Fibroblast of mammary gland (primary cell): ENCODE measurements at places on chromosomes 5 and 9.

- DNase-seq = no peak
Measured at GRCh38 chr5:156379206-156379605, 52.2 kb downstream of the SGCD start.

DNA sequence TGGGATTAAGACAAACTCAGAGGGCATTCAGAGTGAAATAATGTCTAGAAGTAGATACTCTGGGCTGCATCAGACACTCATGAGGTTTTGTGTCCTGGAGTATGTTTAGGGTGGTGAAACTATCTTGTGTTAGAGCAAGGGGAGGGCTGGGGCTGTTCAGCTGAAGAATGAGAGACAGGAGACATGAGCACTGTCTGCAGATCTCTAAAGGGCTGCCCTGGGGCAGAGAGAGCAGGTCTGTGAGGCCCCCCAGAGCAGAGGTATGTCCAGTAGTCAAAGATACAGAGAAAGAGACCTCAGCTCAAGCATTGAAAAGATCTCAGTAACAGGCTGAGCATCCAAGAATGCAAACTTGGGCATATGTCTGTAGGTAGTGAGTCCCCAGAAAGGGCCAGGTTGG, 45.9 kb upstream of the SHB start:
- no peak for DNase-seq

- no peak for DNase-seq
Measured at GRCh38 chr5:33237471-33237870, 203.3 kb upstream of the TARS1 start.

DNA sequence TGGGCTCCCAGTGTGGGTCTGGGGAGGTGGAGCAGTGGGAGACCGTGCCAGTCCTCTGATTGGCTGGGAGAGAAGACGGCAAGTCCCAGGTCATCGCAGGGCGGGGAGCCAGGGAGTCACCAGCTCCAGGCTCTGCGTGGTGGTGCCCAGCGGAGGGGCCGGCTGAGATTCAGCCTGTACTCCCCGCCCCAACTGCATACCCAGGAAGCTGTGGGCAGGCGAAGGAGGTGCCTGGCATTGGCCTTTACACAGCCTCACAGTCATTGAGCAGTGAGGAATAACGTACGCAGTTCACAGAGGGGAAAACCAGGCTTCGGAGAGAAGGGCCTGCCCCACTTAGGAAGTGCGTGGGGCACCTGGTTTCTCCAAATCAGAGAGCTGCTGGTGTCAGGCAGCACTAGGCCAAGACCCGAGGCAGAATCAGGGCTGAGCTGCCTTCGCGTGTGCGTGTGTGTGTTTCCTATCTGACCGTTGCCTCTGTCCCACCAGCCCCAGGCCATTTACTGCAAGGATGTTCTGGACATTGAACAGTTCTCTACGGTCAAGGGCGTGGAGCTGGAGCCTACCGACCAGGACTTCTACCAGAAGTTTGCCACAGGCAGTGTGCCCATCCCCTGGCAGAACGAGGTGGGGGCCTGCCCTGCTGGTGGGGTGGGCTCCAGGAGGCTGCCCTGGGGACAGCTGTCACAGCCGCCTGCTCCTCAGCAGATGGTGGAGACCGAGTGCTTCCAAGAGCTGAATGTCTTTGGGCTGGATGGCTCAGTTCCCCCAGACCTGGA, 6.2 kb upstream of the PRR7 start:
- no peak for DNase-seq

- no peak for DNase-seq
Measured at GRCh38 chr5:59800347-59800893, 93.1 kb downstream of the PDE4D start.

DNA sequence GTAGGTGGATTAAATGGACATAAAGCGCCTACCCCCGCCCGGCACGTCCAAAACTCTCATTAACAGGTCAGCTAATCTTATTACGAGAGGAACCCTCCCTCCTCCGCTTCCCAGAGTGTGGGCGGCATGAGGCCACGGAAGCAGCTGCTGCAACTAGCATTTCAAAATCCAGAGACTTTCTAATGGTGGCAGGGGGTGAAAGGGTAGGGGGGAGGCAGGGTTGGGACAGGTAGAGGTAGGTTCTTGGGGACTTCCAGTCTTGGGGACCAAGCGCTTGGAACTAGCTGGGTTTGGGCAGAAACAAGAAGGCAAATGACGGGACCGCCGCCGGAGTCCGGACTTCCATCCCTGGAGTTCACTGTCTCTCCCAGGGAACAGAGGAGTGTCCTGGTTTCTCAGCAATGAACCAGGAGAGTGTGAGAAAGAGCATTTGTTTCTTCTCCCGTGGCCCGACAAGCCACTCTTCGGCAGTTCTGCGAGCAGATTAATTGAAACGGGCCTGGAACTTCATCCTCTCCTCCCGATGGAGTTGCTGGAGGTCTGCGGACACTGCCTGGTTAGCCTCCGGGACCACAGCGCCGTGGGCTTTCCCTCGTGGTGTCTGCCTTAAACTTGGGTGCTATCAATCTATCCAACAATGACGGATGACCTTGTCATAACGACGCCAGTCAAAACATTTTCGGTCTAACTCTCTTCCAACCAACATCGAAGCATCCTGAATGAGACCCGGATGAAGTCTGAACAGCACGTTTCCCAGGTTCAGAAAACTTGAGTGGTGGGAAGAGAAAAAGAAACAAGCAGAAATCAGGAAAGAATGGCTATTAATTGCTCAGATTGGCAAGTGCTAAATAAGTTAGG, 1.6 kb upstream of the PRDM6 start:
- no peak for DNase-seq

- DNase-seq = no peak
Measured at GRCh38 chr5:130104895-130105688, 200.8 kb downstream of the CHSY3 start.

DNA sequence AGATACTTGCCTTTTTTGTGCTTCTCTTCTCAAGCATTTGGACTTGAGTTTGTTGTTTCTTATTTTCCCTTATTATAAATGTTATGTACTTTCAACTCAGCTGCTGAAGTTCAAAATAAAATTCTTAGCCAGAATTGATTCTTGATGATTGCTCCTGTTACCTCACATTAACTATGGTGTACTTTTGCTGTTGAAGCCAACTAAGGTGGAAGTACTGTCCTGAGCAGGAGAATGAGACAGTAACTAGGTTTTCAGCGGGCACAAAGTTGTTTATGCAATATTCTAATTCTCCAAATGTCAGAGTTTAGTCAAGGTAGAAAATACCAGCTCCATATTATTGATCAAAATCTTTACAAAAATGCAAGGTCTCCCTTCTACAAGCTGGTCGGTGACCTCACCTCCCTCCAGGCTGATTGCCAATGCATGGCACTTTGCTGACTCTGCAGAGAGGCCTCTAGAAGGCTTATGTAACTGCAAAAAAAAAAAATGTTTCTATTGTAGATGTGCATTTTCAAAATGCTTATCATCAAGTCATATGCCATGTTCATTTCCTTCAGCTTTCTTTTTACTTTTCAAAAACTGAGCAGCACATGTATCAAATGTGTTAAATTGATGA, 1783.5 kb upstream of the WWC1 start:
- no peak for DNase-seq

DNA sequence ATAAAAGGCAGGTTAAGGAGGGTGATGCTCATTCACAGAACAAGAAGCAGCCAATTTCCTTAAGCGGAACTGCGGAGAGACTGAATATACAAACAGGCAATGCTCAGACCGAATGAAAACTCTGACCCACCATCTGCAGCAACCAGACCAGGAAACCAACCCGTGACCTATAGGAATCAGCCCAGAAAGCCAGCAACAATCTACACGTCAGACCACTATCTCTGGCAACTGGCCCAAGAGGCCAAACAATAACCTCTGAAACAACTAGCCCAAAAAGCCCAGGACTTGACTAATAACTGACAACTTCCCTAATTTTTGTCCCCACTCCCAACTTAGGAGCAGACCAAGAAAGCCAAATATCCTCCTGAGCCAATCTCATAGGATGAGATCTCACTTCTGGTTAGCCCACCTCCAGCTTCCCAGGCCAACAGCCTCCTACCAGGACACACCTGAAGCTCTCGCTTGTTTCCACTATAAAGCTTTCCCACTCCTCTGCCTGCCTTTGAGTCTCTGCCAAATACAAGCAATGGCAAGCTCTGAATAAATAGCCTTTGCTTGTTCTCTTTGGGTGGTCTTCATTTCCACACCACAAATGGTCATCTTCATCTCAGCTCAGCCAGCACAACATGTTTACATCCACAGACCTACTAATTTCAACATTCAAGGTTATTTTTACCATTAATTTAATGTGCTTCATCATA, 168.5 kb downstream of the HSD17B3 start:
- no peak for DNase-seq

GRCh38 chr5:42948961-42949347, 91.2 kb downstream of the ANXA2R start:
- no peak for DNase-seq

GRCh38 chr9:123678038-123678877, 251.7 kb downstream of the DENND1A start:
- DNase-seq = no peak
